Glomerular endothelial cell (primary cell): ENCODE measurements at places on chromosomes 12 and 14.
A peak's percentile ranks its signal among the peaks of the same experiment; 100 is the strongest.

GRCh38 chr14:96663491-96664067 lies 133.6 kb upstream of the VRK1 start:
- no peak for DNase-seq

DNA sequence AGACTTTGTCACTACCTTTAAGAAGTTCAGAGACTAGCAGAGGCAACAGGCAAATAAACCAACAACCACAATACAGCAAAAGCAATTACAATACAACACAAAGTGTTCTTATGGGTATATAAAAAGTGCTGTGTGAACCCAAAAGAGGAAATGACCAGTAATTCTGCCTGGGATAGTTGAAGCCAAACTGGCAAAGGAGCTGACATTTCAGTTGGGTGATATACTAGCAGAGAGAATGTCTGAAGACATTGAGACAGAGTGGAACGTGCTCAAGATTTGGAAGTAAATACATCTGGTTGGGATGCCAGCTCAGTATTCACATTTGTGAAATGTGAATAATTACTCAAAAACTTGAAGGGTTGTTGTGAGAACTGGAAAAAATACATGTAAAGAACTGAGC lies 80.6 kb upstream of the GTF2A1 start:
- DNase-seq, result no peak

DNA sequence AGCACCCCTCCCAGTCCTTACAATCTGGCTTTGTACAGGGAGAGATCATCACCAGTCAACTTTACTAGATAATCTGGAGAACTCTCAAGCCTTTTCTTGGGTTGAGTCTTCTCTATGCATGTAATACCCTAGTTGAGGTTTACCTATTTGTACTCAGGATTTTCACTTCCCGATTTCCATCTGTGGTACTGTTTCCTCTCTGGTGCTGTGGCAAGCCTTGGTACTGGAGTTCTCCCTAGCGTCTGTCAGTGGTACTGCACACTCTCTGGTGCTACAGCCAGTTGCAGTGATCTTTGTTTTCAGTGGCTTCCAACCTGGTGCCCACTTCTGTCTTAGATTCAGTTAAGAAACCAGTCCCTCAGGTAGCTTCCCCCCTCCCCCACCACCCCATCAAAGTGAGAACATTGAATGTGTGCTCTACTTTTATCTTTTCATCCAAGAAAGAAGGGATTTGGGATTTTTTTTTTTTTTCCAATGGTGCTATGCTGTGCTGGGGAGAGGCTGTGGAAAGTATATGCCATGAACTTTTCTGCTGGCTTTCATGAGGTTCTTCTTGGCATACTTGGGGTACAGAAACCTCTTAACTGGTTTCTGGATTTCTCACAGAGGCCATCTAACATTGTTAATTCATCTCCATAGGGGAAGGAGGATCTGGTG lies 69.4 kb upstream of the EVL start:
- DNase-seq, result peak; percentile 39

DNA sequence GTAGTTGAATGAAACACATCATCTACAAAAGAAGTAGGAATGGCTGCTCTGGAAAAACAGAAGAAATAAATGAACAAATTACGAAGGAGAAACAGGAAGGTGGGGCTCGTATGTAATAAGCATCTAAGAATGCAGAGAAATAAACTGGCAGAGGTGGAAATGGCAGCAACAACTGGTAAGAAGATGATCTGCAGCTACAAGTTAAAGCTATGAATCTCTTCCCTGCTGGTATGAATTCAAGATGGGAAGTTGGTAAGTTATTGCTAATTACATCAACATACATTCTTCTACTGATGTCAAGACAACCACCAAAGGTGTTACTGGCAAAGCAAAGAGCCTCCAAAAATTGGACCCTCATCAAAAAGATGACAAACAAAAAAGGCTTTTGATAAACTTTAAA lies 59.8 kb downstream of the HECTD4 start:
- no peak for DNase-seq

DNA sequence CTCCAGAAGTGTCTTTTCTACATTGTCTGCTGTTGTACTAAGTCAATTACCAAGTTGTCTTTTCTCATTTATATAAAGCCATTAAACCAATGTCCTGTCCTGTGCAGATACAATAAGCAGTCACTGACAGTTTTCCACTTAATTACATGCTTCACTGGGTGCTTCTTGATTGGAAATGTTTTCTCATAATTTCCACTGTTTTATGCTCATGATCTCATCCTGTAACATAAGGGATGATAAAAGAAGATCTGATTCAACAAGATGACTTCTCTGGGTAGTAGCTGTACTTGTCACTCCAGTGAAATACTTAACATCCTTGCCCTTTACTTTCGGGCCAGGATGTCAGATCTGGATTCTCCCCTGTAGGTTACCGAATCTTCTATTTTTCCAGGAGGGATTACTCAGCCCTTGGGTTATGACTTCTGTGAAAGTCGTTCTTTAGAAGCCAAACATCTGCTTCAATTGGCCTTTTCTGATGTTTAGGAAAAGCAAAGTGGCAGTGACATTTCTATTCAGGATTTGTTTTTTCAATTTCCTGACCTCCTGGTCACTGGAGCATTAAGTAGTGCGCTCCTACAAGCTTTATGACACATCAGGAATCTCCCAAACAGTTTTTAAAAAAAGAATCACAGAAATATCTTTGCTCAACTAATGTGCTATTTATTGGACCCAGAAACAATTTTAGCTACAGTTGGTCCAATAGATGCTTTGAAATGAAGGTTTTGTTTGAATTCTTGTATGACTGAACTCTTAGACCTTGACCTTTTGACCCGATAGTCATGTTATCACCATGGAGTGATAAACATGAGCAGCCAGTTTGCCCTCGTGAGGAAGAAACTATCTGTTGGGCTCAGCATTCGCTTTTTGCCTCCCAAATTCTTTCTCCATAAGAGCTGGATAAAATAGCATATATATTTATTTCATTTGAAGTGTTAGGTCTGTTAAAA lies 234.5 kb upstream of the SSTR1 start:
- DNase-seq, result no peak

- DNase-seq, result no peak
Measured at GRCh38 chr12:40168868-40169267, 55.9 kb upstream of the LRRK2 start.

GRCh38 chr12:130288691-130289090 lies 49.0 kb upstream of the PIWIL1 start:
- no peak for DNase-seq

DNA sequence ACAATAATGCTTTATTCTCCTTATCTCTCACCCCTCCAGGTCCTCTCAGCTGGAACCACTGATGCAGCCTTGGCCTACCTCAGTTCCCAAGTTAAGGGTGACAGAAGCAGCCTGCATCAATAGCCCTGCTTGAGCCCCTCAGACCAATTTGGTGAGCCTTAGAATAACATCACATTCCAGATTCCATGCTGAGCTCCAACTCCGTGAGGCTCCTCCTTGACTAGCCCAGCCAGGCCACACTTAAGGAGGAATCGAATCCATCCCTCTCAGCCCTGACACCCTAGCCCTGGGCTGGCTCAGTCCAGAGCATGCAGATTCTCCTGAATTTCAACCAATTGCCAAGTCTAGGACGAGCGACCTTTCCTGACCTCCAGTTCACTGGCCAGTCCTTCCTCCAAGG lies 91.1 kb downstream of the ARMH4 start:
- DNase-seq, result no peak

DNA sequence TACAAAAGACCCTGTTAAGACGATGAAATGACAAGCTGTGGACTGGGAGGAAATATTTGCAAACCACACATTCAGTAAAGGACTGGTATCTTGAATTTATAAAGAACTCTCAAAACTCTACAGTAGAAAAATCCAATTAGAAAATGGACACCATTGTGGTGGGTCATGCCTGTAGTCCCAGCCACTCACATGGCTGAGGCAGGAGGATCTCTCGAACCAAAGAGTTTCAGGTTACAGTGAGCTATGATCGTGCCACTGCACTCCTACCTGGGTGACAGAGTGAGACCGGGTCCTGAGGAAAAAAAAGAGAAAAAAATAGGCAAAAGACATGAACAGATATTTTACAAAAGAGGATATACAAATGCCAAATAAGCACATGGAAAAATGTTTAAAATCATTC lies 41.9 kb downstream of the TTC6 start:
- DNase-seq, result no peak

GRCh38 chr12:57626111-57626920 lies 6.7 kb downstream of the B4GALNT1 start:
- DNase-seq, result no peak

- no peak for DNase-seq
Measured at GRCh38 chr14:96661244-96661969, 135.8 kb upstream of the VRK1 start.

- no peak for DNase-seq
Measured at GRCh38 chr14:101480747-101481530, 80.4 kb upstream of the DIO3 start.

DNA sequence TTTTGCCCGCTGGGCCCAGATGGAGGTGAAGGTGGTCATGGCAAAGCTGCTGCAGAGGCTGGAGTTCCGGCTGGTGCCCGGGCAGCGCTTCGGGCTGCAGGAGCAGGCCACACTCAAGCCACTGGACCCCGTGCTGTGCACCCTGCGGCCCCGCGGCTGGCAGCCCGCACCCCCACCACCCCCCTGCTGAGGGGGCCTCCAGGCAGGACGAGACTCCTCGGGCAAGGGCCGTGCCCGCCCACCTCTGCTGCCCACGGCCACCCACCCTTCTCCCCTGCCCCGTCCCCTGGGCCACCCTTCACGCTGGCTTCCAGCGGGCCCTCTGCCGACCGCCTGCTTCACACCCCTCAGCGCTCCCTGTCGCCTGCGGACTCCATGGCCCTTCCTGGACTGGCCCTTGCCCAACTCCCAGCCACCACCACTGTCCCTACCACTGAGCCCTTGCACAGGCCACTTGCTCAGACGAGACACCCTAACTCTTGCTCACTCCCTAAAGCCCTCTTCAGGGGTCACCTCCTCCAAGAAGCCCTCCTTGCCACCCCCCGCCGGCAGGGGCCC lies 42.5 kb downstream of the CYP46A1 start:
- DNase-seq, result no peak

- DNase-seq, result no peak
Measured at GRCh38 chr14:51431741-51432140, 191.7 kb downstream of the TMX1 start.

- no peak for DNase-seq
Measured at GRCh38 chr14:61454545-61454944, 133.2 kb downstream of the PRKCH start.

DNA sequence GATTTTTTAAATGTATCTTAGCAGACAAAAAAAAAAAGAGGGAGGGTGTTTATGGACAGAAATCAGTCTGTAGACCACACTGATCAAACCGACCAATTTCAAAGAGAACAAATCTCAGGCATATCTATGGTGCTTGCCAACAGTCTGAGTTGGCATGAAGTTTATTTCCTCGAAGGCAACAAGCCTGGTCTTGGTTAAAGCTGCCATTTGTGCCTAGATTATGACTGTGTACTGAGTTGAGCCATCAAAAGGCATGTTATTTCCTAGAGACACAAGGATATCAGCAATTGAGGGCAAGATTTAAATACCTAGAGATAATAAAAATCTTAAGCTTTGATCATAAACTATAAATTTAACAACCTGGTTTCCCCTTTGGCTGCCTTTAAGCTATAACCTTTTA lies 119.2 kb downstream of the SLC2A13 start:
- DNase-seq, result no peak

- DNase-seq, result no peak
Measured at GRCh38 chr14:53692885-53693284, 263.7 kb downstream of the BMP4 start.

DNA sequence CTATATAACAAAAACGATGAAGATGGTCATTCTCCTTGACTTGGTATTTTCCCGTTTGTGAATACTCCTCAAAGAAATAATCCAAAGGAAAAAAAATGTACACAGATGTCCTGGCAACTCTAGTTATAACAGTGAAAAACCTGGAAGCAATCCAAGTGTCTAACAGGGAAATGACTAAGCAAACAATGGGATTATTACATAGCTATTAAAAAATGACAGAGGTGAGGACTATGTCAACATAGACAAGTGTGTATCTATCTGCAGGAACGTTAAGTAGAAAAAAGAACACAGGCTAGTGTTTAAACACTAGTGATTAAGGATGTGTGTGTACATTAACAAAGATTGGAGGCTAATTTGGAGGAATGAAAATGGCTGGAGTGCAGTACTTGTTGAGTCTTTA lies 5.9 kb upstream of the APOLD1 start:
- peak; percentile 97 for DNase-seq

- DNase-seq, result no peak
Measured at GRCh38 chr14:99148131-99148530, 123.9 kb downstream of the BCL11B start.

DNA sequence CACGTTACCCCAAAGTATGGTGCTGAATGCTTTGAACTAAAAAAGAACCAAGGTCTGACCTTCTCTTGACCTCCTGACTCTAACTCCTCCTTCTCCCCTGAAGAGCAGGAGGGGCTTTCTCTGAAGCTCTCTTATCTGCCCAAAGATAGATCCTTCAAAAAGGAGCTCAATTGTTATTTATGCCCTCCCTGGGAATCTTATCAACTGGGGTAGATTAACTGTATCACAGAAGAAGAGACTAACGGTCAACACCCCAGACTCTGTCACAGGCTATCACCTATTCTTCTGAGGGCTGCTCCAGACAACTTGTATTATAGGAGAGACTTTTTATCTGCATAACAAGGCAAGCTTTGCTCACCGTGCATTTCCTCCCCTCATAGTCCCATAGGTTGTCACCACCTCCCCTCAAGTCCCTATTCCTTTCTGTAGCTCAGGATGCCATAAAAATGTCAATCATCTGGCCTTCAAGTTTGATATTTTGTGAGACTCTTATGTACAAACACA lies 86.6 kb downstream of the PAPLN start:
- no peak for DNase-seq

GRCh38 chr12:56222531-56222895 lies 791 bp upstream of the RNF41 start:
- no peak for DNase-seq

DNA sequence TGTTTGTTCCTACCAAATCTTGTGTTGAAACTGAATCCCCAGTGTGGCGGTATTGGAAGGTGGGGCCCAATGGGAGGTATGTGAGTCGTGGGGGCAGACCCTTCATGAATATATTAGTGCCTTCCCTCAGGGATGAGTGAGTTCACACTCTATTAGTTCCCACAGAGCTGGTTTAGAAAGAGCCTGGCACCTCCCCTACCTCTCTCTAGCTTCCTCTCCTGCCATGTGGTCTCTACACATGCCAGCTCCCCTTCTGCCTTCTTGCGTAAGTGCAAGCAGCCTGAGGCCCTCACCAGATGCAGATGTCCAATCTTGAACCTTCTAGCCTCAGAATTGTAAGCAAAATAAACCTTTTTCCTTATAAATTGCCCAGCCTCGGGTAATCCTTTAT lies 105.8 kb downstream of the SPTSSA start:
- no peak for DNase-seq

DNA sequence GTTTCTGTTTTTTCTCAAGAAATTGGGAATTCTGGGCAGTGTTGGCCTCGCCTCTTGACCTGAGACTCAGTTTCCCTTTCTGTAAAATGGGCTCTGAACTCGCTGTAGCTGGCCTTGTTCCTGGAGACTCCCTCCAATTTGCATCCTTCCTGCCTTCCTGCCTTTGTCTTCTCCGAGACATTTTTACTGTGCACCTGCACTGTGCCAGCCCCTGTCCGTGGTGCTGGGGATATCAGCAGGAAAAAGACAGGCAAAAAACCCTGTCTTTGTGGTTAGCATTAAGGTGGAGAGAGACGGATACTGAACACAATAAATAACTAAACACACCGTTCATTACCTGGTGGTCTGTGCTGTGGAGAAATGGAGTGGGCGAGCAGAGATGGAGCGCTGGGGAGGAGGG lies 129.8 kb downstream of the AACS start:
- DNase-seq, result no peak

GRCh38 chr12:131830914-131831571 lies 2.9 kb downstream of the MMP17 start:
- no peak for DNase-seq
